ENCODE measurements at places on chromosomes 12 and 14.
A peak's percentile ranks its signal among the peaks of the same experiment; 100 is the strongest.

GRCh38 chr14:100106250-100107112, 41.3 kb downstream of the EVL start:
- DNase-seq, result peak; percentile 79

DNA sequence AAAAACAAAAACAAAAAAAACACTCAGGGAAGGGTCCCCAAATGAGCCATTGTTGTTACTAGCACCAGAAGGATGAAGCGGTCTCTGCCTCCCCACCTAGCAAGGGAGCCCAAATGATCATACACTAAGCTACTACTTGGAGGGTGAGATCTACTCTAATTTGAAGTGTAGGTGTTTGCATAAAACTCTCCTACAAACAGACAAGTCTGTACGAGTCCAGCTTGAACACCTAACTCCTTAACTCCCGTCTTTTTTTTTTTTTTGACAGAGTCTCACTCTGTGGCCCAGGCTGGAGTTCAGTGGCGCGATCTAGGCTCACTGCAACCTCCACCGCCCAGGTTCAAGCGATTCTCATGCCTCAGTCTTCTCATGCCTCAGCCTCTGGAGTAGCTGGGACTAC, 132.6 kb downstream of the PPM1H start:
- DNase-seq, result no peak

DNA sequence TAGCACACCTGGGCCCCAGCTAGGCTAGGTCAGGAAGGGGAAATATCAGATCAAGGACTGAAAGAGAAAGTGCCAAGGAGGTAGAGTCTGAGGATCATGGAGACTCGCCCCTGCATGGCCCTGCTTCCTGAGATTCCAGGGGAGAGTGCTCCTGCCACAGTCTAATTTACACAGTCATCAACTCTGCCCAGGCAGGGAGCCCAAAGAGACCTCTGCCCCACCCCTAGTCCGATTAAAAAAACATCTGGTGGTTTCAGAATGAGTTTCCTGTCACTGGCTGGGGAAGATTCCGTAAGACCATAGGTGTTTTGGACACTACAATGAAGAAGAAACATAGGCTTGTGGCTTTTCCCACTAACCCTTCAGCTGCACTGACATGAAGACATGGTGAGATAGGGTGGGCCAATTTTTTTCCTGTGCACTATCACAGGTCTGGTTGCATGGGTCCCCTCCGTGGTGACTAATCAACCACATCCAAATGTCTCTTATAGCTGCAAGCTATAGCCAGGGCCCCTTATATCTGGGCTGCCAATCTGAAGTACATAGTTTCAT, 31.5 kb upstream of the GZMB start:
- DNase-seq, result no peak

DNA sequence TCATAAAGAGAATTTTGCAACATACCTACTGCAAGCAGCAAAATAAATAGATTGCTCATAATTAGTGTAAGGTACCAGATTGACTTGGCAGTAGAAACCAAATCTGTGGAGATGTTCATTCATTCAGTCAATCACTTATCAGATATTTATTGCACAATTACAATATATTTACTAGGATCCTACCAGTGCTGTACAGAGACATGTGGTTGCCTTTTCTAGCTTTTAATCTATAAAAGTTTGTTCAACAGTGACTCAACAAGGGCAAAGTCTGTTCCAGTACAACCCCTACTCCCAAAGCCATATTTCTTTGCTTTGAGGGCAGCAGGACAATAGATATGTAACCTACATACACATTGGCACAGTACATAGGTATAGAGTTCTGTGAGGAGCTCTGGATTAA, 27.3 kb downstream of the ABCD2 start:
- no peak for DNase-seq

- DNase-seq, result no peak
Measured at GRCh38 chr14:29805415-29806123, 122.1 kb downstream of the PRKD1 start.

GRCh38 chr14:101878822-101879528, 85.4 kb upstream of the DYNC1H1 start:
- DNase-seq, result peak; percentile 18

DNA sequence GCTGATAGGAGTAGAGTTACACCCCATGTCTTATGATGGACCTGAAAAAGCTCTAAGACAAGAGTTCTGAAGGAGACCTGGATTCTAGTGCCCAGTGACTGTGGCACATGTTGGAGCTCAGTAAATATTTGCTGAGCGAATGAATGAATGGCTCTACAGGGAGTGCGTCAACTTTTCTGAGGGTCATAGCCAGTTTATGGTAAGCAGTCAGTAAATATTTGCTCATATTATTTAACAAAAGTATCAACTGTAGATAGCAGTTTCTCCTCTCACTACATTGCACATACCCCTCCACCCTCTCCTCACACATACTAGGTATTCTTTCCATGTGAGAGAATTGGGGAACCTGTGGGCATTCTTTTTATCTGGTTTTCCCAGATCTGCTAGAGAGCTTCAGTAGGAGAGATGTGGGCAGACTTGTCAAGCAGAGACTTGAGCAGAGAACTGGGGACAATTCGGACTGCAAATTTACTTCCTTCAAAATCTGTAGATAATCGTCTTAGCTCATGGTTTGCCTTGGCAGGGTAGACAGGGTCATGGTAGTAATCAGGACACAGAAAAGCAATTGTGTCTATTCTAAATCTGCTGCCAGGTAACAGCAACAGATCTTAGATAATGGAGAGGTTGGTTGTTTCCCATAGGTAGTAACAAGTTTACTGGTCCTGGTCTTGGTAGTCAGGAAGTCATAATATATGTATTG, 5.7 kb downstream of the SLC4A8 start:
- no peak for DNase-seq

- DNase-seq, result no peak
Measured at GRCh38 chr12:28517101-28517500, 326.8 kb downstream of the CCDC91 start.

GRCh38 chr12:15534874-15535273, 212.6 kb downstream of the PTPRO start:
- peak; percentile 90 for DNase-seq

GRCh38 chr12:12979126-12979525, 20.9 kb downstream of the HEBP1 start:
- peak; percentile 62 for DNase-seq

- DNase-seq, result no peak
Measured at GRCh38 chr14:99128185-99128584, 143.8 kb downstream of the BCL11B start.

GRCh38 chr14:104328607-104329006, 190.2 kb downstream of the KIF26A start:
- DNase-seq, result no peak

- DNase-seq, result no peak
Measured at GRCh38 chr12:131564845-131565244, 146.0 kb upstream of the SFSWAP start.

GRCh38 chr14:100402631-100403030, 79.5 kb downstream of the SLC25A47 start:
- no peak for DNase-seq

DNA sequence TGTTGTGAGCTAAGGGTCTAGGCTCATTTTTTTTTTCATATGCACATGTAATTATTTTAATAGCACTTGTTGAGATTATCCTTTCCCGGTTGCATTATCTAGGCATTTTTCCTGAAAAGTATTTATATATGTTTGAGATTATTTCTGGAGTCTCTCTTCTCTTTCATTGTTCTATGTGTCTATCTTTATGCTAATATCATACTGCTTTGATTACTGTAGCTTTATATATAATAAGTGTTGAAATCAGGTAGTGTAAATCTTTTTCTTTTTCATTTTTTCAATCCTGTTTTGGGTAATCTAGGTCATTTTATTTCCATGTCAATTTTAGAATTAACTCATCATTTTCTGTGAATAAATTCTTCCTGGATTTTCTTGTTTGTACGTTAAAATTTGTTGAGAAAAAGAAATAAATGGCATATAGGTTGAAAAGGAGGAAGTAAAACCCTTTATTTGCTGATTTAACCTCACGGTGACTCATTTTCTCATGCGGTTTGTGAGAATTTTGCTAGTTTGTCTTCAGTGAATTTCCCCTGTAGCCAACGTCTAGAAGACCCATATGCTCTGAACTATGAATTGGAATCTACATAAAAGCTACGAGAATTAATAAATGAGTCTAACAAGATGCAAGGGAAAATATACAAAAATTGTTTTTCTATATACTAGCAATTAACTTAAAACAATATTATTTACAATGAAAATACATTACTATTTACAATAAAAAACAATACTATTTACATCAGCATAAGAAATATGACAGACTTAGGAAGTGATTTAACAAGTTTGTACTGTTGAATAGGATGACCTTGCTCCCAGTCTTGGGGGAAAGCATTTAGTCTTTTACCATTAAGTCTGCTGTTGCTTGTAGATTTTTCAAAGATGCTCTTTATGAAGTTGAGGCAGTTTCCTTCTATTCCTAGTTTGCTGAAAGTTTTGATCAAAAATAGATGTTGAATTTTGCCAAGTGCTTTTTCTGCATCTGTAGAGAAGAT, 105.0 kb downstream of the SNAPC1 start:
- DNase-seq, result peak; percentile 81

DNA sequence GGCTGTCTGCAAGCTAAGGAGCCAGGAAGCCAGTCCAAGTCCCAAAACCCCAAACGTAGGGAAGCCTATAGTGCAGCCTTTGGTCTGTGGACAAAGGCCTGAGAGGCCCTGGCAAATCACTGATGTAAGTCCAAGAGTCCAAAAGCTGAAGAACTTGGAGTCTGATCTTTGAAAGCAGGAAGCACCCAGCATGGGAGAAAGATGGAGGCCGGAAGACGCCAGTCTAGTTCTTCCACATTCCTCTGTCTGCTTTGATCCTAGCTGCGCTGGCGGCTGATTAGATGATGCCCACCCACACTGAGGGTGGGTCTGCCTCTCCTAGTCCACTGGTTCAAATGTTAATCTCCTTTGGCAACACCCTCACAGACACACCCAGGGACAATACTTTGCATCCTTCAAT, 58.5 kb downstream of the CAPS2 start:
- no peak for DNase-seq

- no peak for DNase-seq
Measured at GRCh38 chr14:93676416-93676958, 111.8 kb downstream of the PRIMA1 start.

DNA sequence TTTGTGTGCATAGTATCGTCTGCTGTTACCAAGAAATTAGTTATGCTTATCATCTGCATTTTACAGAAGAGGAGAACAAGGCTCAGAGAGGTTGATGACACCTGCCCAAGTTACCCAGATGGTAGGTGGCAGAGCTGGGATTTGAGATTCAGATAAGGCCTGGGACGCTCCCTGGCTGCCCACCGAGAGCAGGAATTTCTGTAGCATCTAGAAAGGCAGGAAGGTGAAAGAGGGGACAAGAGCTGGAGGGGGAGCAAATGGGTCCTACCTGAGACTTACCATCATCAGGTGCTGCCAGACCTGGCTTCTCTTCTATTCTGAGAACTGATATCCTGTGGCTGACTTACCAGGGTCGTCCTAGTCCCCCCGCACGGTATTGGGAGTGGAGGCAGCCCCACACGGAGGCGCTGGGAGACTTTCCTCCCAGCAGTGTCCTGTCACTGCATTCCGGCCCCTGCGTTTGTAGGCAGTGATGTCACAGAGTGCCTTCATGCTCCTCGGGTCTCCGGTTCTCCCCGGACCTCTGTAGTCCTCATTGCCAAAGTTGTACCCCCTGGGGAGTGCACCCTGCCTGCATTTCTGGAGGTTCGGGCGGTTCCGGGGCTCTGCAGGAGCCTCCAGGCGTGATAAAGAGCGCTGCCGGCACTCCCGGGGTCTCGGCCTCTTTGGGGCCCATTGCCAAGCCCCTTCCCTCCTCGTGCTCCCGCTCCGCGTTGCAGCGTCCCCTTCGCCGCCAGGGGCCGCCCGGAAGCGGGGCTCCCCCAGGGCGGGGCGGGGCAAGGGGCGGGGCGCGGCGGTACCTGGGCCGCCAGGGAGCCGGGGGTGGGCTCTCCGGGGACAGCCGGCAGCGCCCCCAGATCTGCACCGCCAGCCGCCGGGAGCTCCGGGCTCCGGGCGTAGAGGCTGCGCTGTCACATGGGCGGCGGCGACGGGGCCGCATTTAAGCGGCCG, at the start of gene CABP1:
Gene CABP1 (plus strand): TSS at position 856 of the 951 bp plus-strand sequence. CDS start 60 bp downstream, at position 916.
- no peak for DNase-seq

DNA sequence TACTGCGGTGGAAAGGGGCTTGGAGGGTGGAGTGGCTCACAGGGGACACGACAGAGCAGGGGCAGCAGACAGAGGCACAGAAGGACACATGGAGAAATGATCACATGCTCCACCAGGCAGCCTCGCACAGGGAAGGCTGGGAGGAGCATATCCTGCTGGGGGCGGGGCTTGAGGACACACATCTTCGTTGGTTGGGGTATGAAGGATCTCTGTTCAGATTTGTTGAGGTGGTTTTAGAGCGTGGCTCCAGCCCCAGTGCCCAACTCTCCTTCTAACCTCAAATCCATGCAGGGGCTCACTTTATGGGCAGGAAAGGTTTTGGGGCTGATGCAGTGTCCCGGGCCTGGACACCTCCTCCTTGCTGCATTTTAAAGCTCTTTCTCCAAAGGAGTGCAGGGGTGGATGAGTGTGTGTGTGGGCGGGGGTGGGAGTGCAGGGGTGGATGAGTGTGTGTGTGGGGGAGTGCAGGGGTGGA, 733 bp upstream of the P3H3 start:
- DNase-seq, result peak; percentile 55

- DNase-seq, result no peak
Measured at GRCh38 chr14:101410126-101410525, 151.2 kb upstream of the DIO3 start.

DNA sequence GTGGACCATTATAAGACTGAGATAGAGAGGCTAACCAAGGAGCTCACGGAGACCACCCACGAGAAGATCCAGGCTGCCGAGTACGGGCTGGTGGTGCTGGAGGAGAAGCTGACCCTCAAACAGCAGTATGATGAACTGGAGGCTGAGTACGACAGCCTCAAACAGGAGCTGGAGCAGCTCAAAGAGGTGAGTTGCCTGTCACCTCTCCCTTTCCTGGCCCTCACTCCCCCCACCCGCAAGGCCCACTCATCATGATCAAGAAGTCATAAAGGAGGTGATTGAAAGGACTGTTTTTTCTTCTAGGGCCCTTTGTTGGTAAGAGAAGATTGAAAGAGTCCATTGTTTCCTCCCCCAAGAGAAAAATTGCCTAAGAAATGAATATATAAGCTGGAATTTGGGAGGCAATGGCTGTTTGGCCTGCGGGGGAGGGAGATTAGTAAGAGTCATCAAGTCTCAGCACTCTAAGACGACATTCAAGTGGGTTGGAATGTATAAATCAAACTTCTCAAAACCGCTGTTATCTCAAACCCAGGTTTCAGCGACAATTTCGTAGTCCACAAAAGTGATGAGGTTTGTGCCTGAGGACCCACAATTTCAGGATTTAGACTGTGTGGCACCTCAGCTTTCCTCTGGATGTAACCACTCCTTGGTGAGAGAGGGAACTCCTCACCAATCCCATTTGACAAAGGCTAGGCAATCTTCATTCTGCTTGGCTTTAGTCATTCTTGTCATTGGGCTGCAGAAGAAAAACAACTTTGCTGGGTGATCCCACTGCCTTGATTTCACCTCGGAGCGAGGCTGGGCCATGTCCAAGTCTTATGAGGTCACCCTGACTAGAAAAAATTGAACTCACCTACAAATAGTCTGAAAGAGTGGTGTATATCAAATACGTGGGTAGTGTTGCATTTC, 966 bp downstream of the BICD1 start:
- peak; percentile 25 for DNase-seq
